ENCODE measurements at places on chromosomes 3 and 15. TPM values are rescaled to one million over a fixed set of nuclear protein-coding genes. Genes with fewer than 3 reads are reported as not detected.

- H3K27me3 ChIP-seq = no peaks in the 10 kb centered on the region
- peaks cover 14% of the 10 kb centered on the region for H3K4me1 ChIP-seq
- no peak for DNase-seq
- no peak overlapping the region for H3K4me3 ChIP-seq
- no peaks in the 10 kb centered on the region for H3K36me3 ChIP-seq
- H3K27ac ChIP-seq = no peak overlapping the region
Measured at GRCh38 chr3:64078966-64079365, 55.7 kb upstream of the PSMD6 start.

DNA sequence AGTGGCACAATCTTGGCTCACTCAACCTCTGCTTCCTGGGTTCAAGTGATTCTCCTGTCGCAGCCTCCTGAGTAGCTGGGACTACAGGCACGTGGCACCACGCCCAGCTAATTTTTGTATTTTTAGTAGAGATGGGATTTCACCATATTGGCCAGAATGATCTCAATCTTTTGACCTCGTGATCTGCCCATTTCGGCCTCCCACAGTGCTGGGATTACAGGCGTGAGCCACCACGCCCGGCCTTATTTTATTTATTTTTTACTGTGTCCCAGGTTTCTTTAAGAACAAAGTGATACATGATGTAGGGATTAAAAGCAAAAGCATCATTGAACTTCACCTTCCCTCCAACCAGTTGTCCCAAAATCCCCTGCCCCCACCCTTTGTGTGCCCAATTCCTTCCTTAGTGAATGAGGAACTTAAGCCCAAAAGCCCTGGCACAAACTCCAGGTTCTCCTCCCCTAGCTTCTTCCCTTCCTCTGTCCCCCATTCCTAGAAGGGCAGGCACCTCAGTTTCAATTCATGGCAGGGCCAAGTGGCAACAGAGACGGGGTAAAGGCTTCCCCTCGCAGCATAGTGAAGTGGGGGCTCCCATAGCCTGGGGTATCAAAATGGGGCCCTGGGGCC lies 23.7 kb upstream of the RPN1 start:
- H3K4me1 ChIP-seq = peaks cover 10% of the 10 kb centered on the region
- peaks cover 83% of the 10 kb centered on the region for H3K27me3 ChIP-seq
- no peak overlapping the region for H3K4me3 ChIP-seq
- DNase-seq = no peak
- H3K27ac ChIP-seq = no peak overlapping the region

- no peak overlapping the region for H3K4me3 ChIP-seq
- H3K4me1 ChIP-seq = peaks cover 8% of the 10 kb centered on the region
- peak; percentile 66 for DNase-seq
- H3K27me3 ChIP-seq = no peaks in the 10 kb centered on the region
Measured at GRCh38 chr15:66789029-66790025, 87.3 kb downstream of the SMAD6 start.

DNA sequence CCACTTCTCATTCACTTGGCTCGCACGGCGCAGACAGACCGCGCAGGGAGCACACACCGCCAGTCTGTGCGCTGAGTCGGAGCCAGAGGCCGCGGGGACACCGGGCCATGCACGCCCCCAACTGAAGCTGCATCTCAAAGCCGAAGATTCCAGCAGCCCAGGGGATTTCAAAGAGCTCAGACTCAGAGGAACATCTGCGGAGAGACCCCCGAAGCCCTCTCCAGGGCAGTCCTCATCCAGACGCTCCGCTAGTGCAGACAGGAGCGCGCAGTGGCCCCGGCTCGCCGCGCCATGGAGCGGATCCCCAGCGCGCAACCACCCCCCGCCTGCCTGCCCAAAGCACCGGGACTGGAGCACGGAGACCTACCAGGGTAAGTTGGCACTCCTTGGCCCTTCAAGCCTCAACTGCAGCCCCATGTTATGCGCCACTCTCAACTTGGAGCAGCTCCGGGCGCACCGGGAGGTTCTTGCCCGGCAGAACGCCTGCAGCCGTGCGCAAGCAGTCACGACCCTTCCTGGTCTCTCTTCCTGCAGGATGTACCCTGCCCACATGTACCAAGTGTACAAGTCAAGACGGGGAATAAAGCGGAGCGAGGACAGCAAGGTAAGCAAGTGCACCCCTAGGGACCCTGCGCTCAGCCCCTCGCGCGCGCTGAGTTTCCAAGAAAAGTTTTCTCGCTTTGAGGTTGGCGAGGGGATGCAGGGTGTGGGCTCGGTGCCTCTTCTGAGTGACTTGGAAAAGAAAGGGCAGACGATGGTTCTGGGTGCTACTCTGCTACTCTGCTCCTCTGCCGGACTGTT lies at the start of gene BHLHE40:
Gene BHLHE40 (plus strand): TSS at position 10 of the 801 bp plus-strand sequence. CDS start 282 bp downstream, at position 292.
- peaks cover 25% of the 10 kb centered on the region for H3K36me3 ChIP-seq
- H3K27me3 ChIP-seq = peaks cover 25% of the 10 kb centered on the region
- peak within 1 kb of the TSS; percentile 65 for H3K27ac ChIP-seq

DNA sequence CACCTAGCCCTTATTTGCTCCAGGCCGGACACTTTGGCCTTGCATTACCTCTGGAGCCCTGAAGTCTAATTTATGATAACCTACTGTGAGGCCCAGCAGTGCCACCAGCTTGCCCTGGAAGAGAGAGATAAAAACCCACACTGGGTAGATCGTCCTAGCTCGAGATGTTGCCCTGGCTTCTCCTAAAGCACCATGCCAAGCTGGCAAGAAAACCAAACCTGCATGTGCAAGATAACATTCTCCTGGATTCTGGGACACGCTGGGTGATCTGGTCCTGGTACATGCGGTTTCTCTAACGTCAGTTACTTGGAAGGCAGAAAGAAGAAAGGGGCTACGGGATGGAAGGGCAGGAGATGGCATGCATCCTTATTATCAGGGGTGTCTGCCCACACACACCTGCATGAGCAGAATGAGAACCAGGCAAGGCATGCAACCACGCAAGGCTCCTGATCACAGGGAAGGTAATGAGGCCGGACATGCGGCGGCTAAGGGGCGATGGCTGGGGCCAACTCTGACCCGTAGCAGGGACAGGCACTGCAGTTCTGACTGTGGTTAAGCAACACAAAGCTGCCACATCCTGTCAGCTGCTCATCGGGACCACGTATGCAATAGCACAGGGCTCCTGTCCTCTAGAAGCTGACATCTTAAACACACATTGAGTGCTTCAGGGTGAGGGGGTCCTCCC lies 73.0 kb downstream of the OXNAD1 start:
- H3K4me3 ChIP-seq = no peak overlapping the region
- no peak overlapping the region for H3K27ac ChIP-seq
- no peaks in the 10 kb centered on the region for H3K27me3 ChIP-seq
- H3K36me3 ChIP-seq = peaks cover 21% of the 10 kb centered on the region
- no peaks in the 10 kb centered on the region for H3K4me1 ChIP-seq
- DNase-seq = no peak

DNA sequence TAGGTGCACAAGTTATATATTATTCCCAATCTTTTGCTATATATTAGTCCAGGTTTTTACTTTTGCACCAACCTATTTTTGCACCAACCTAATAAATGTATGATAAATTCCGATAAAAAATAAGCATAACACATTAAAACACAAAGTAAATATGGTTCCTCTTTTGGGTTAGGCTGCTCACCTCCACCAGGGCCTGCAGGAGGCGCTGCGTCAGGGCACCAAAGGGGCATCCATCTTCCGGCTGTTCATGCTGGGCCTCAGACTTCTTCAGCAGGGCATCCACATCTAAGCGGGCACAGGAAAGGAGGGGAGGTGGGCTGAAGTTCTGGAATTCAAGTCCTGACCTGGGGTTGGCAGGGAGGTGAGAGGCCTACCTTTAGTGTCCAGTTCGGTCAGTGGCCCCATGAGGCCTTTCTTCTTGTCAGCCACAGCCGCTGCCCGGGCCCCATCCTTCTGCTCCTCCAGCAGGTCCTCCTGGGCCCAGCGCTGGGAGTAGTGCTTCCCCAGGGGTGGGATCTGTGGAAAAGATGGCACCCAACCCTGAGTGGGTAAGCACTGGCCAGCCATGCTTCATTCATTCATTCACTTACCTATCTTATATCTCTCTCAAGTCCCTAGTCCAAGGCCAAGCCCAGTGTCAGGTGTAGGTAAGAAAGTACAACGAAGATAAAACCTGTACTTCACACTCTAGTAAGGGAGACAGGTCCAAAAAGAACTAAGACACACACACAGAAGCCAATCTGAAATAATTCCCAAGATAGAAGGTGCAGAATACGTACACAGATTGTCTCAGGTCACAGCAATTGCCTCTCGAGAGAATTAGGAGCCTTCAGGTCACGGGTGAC lies 5.2 kb downstream of the TADA3 start:
- peaks cover 65% of the 10 kb centered on the region for H3K36me3 ChIP-seq
- no peaks in the 10 kb centered on the region for H3K27me3 ChIP-seq
- H3K4me3 ChIP-seq = no peak overlapping the region
- no peak for DNase-seq
- peaks cover 4% of the 10 kb centered on the region for H3K4me1 ChIP-seq
- H3K27ac ChIP-seq = no peak overlapping the region

GRCh38 chr3:111595232-111595631 lies at the start of gene ZBED2:
Gene ZBED2, minus strand, starts transcription at chr3:111595346. Its CDS starts 1,145 bp downstream, at chr3:111594201.
- peaks cover 3% of the 10 kb centered on the region for H3K27me3 ChIP-seq
- no peak within 1 kb of the TSS for H3K4me3 ChIP-seq
- H3K4me1 ChIP-seq = 0 out of 2 replicates have a peak, but pooled peaks cover 2% of the 10 kb centered on the region
- H3K36me3 ChIP-seq = no peaks in the 10 kb centered on the region
- DNase-seq = no peak
- H3K27ac ChIP-seq = no peak within 1 kb of the TSS

DNA sequence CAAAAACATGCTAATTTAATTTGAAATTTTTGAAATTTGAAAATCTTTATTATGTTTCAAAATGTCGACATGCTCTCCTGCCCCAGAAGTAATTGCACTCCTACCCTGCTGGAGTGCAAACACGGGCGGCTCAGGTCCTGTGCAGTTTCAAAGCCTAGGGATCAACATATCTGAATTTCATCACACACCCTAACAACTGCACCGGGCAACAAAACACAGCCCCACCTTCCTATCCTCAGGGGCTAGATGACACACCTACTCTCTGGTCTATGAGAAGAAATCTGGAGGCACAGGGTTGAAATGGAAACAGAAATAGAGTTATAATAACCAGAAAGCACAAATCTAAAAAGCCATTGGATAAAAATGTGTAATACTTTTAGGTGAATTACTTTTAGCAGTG lies 61.4 kb downstream of the BFSP2 start:
- H3K4me1 ChIP-seq = peaks cover 29% of the 10 kb centered on the region
- H3K27ac ChIP-seq = no peak overlapping the region
- no peak overlapping the region for H3K4me3 ChIP-seq
- DNase-seq = no peak
- no peaks in the 10 kb centered on the region for H3K27me3 ChIP-seq

GRCh38 chr15:67307156-67307555 lies 52.6 kb downstream of the IQCH start:
- H3K27me3 ChIP-seq = no peaks in the 10 kb centered on the region
- peaks cover 7% of the 10 kb centered on the region for H3K4me1 ChIP-seq
- DNase-seq = no peak
- H3K36me3 ChIP-seq = no peaks in the 10 kb centered on the region

- no peak within 1 kb of the TSS for H3K27ac ChIP-seq
- H3K27me3 ChIP-seq = peaks cover 22% of the 10 kb centered on the region
- peak; percentile 84 for DNase-seq
- peaks cover 19% of the 10 kb centered on the region for H3K36me3 ChIP-seq
- H3K4me3 ChIP-seq = peak within 1 kb of the TSS; percentile 97
Measured at GRCh38 chr3:11846281-11847266, at the start of gene TAMM41. Gene TAMM41, minus strand, starts transcription at chr3:11846885. Its CDS starts 249 bp downstream, at chr3:11846636.

DNA sequence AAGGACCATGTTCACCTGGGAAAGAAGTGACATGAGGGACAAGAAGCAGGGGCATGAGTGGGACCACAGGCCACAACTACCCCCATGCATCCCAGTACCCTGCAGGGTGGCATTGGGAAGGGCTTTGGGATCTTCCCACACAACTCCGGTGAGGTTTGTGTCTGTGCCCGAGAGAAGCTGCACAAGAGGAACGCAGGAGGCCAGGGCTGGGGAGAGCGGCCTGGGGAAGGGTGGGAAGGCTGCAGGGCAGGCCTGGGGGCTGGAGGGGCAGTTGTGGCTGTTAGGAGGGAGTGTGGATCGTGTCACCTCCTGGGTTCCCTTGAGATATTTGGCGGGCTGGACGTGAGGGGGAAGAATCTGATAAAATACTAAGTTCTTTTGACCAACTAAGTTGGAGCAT lies 25.3 kb upstream of the MFSD1 start:
- 0 out of 2 replicates have a peak, but pooled peaks cover 5% of the 10 kb centered on the region for H3K4me1 ChIP-seq
- no peak overlapping the region for H3K27ac ChIP-seq
- no peak for DNase-seq
- H3K36me3 ChIP-seq = no peaks in the 10 kb centered on the region
- no peak overlapping the region for H3K4me3 ChIP-seq
- no peaks in the 10 kb centered on the region for H3K27me3 ChIP-seq

DNA sequence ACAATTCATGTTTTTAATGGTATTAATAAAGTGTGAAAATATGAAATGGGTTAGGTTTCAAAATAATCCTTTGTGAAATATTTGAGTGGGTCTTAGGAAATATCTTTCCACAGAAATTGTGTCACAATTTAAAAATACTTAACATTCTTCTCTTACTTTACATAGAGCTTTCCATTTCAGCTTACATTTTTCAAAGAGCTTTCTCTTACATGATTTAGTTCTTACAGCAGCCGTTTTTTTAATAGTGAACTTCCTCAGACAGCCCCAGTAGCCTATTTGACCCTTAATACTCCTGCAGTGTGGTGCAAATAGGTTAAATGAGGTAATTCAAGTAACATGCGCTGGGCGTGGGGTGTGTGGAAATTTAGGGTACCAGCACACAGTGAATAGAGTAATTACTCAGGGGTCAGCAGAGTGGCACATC lies 21.8 kb downstream of the P2RY12 start:
- no peak overlapping the region for H3K4me3 ChIP-seq
- peaks cover 39% of the 10 kb centered on the region for H3K4me1 ChIP-seq
- H3K27me3 ChIP-seq = no peaks in the 10 kb centered on the region
- H3K36me3 ChIP-seq = no peaks in the 10 kb centered on the region
- H3K27ac ChIP-seq = no peak overlapping the region
- no peak for DNase-seq

DNA sequence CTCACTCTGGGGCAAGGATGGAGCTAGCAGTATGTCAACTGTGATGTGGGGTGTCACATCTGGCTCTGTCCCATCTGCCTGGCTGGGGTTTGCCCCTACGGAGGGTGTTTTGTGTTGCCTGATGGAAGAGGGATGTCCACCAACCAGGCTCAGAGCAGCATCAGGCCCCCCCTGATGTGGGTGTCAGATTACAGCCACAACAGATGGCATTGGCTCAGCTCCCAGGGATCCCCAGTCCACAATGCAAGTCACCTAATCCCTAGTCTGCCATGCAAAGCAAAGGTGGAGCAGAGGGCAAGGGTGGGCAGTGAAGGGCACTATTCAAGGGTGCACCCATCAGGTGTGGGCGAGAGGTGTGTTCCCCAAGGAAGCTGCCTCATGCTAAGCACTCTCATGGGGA lies 48.9 kb upstream of the AMOTL2 start:
- peaks cover 23% of the 10 kb centered on the region for H3K4me1 ChIP-seq
- no peak overlapping the region for H3K27ac ChIP-seq
- H3K27me3 ChIP-seq = no peaks in the 10 kb centered on the region
- peak; percentile 25 for DNase-seq

- no peaks in the 10 kb centered on the region for H3K4me1 ChIP-seq
- peaks cover 9% of the 10 kb centered on the region for H3K36me3 ChIP-seq
- no peak overlapping the region for H3K27ac ChIP-seq
Measured at GRCh38 chr3:178752843-178753242, 216.6 kb downstream of the KCNMB2 start.

SLC27A2 gene
- 5.6 TPM for total RNA-seq

SRGAP3 gene
- total RNA-seq = 12.1 TPM

TNFAIP8L3 gene
- 0.25 TPM for total RNA-seq

EAF2 gene
- 7.6 TPM for total RNA-seq

DISP2 gene
- total RNA-seq = 1.0 TPM

ZNF620 gene
- total RNA-seq = 17.2 TPM

CLDN18 gene
- total RNA-seq = 0.16 TPM

TAGLN3 gene
- 2.8 TPM for total RNA-seq

FANCD2OS gene
- not detected for total RNA-seq

PGBD4 gene
- 1.1 TPM for total RNA-seq
